ENCODE measurements at places on chromosomes 16 and 17.

DNA sequence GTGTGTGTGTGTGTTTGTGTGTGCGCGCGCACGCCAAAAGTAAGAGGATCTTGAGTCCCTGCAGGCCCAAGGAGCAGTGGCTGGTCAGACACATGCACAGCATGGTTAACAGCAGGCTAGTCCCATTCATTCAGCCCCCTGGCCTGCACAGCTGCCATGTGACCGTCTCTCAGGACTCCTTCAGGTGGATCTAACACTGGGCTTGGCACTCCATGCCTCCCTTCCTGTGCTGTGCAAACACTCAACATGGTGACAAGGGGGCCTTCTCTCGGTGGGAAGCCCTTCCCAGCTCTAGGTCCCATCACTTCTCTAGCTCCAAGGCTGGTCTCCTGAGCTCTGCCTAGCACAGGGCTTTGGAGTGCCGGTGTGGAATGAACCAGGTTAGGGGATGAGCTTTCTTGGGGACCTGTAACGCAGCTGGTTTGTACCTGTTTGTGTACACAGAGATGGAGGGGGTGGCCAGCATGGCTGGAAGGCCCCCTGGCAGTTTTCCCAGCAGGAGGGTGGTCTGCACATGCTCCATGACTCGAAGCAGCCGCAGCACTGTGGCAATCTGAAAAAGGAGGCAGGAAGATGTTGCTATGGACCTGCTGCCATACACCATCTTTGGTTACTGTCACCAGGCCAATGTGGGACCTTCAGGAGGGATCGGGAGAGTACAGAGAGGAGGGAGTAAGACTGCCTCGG is 69.4 kb upstream of the GCSH start:
- no peak for DNase-seq

GRCh38 chr17:18148586-18148985 is 35.0 kb upstream of the ALKBH5 start:
- no peak for DNase-seq

- DNase-seq, result no peak
Measured at GRCh38 chr17:82838386-82839063, 1.3 kb downstream of the ZNF750 start.

DNA sequence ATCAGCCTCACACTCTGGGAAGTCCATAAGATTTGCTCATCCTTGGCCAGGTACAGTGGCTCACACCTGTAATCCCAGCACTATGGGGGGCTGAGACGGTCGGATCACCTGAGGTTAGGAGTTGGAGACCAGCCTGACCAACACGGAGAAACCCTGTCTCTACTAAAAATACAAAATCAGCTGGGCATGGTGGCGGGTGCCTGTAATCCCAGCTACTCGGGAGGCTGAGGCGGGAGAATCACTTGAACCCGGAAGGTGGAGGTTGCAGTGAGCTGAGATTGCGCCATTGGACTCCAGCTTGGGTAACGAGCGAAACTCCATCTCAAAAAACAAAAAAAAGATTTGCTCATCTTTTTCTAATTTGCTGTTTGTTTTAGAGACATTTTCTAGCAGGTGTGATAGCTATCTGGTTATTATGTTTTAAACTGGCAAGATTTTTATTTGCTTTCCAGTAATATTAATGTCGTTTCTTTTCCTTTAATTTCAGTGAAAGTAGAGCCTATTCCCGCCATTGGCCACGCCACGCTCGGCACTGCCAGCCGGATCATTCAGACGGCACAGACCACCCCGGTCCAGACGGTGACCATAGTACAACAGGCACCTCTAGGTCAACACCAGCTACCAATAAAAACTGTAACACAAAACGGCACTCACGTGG is 61.5 kb downstream of the WDR45B start:
- no peak for DNase-seq

- peak; percentile 37 for DNase-seq
Measured at GRCh38 chr16:56450275-56450985, 702 bp downstream of the NUDT21 start.
